ENCODE measurements at places on chromosomes 7 and 10.

- DNase-seq: no peak
Measured at GRCh38 chr7:39430441-39430840, 135.8 kb upstream of the YAE1 start.

DNA sequence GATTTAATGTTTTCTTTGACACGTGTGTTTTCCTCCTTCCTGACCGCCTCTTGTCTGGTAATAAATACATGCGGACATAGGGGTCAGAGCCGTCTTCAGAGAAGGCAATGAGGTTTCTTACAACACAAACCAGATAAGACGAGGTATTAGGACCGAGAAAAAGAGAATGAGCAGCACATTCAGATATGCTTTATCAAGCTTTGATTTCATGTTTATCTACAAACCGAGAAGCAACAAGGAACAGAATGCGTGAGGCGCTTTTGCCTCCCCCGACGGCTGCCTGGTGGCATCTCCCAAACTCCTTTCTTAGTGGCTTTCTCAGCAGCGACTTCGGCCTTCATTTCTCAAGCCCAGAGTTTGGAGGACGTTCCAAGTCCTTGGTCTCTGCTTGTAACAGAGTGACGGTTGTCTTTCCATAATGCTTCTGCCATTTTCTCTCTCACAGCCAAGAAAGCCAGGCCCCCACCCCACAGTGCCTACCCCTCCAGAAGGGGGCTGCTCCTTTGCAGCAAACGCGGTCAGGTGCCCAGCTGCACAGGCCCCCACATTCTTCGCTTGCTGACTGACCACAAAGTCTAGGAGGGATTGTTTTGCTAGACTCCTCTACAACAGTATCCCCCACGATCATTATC is 32.6 kb upstream of the NCAPG2 start:
- DNase-seq: no peak

- peak; percentile 59 for DNase-seq
Measured at GRCh38 chr7:45455662-45456061, 118.5 kb upstream of the ADCY1 start.

GRCh38 chr10:22714479-22715289 is at the start of gene PIP4K2A:
TSS of gene PIP4K2A (minus strand) at chr10:22714578. CDS start at chr10:22714326, 252 bp downstream.
- peak; percentile 97 for DNase-seq

GRCh38 chr10:129847741-129848483 is 116.2 kb downstream of the EBF3 start:
- DNase-seq: no peak

GRCh38 chr10:49000437-49001398 is 61.1 kb upstream of the LRRC18 start:
- peak; percentile 40 for DNase-seq

DNA sequence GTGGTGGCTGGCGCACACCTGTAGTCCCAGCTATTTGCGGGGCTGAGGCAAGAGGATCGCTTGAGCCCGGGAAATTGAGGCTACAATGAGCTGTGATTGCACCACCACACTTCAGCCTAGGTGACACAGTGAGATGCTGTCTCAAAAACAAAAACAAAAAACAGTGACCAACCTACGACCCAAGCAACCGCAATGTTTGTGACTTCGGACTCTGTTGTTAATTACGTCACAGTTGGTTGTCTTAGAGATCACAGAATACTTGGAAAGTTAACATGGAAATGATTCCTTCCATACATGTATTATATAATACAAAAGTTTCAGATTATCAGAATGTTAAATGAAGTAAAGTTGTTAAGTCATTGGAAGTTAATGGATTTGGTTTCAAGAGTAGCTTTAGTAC is 106.2 kb downstream of the REEP3 start:
- DNase-seq: no peak

DNA sequence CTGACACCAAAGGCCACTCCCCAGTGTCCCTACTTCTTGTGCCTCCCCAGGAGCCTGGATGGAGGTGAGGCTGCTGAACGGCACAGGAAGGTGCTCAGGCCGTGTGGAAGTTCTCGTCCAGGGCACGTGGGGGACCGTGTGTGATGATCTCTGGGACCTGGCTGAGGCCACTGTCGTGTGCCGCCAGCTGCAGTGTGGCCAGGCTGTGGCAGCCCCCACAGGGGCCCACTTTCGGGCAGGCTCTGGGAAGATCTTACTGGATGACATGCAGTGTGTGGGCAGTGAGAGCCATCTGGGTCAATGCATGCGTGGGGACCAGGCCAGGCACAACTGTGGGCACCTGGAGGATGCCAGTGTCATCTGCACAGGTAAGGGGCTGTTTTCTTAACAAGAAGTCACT is 57.0 kb upstream of the C10orf120 start:
- DNase-seq: peak; percentile 52

DNA sequence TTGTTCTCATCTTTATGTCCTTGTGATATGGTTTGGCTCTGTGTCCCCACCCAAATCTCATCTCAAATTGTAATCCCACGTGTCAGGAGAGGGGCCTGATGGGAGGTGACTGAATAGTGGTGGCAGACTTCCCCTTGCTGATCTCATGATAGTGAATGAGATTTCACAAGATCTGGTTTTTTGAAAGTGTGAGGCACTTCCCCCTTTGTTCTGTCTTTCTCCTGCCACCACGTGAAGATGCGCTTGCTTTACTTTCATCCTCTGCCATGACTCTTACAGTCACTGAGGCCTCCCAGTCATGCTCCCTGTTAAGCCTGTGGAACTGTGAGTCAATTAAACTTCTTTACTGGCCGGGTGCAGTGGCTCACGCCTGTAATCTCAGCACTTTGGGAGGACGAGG is 161.0 kb downstream of the HERPUD2 start:
- DNase-seq: no peak

- no peak for DNase-seq
Measured at GRCh38 chr10:62433901-62434300, 59.7 kb downstream of the ZNF365 start.

DNA sequence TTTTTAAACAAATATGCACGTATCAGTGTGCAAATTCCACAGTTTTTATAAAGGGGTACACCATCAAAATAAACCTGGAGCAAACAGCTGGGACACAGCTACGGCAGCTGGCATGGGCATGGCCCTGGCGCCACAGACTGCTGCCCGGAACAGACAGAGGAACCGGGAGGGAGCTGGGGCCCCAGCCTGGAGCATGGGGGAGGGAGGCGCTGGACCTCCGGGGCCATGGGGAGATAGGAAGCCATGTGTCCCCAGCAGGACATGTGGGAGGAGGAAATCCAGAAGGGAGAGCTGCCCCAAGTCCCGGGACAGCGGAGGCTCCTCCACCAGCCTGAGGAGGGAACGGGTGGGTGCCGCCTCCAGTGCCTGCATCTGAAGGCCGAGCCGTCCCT is 180.1 kb downstream of the MAD1L1 start:
- DNase-seq: no peak

- DNase-seq: no peak
Measured at GRCh38 chr10:5948208-5948585, 29.1 kb downstream of the IL15RA start.

DNA sequence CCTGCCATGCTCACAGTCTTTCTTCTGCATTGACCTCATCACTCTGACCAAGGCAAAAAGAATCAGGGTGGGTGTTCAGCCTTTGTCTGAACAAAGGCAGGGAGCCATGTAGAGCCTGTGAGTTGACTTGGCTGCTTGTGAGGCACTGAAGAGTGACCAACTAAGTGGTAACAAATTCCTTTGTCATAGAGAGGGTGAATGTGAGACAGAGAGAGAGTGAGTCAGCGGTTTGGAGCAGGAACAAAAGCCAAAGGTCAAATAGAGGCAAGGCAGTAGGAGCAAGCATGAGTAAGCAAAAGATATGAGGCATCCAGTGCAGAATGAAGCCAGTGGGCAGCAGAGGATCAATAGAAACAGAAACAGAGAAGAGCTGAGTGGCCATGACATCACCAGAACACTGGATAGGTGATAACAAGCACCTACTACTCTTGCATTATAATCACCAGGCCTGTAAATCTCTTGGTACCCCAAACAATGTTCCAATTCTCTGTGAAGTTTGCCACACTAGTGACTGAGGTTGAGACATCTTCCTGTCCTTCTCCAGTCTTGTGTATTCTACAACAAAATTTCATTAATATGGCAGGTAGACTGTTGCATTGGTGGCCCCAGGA is 116.2 kb upstream of the LAMB4 start:
- DNase-seq: no peak

Measured in upper lobe of left lung (tissue), 6 donors.